ENCODE measurements at places on chromosomes 16 and 17. TPM values are rescaled to one million over a fixed set of nuclear protein-coding genes. Genes with fewer than 3 reads are reported as not detected.

The ZNF174 gene
- 11.2 TPM for total RNA-seq

The SDF2 gene
- 40.9 TPM for total RNA-seq

The AARS1 gene
- 213 TPM for total RNA-seq

The ADAMTS18 gene
- not detected for total RNA-seq

The CCL23 gene
- not detected for total RNA-seq

The BRICD5 gene
- 1.5 TPM for total RNA-seq

The RNF166 gene
- total RNA-seq, result 18.0 TPM

The GSG1L gene
- not detected for total RNA-seq

The PDILT gene
- not detected for total RNA-seq

The MPP3 gene
- total RNA-seq, result 6.2 TPM

The MT1A gene
- 0.59 TPM for total RNA-seq

Measured in osteoblast (primary cell).